ENCODE measurements at places on chromosomes 3 and 15.
A peak's percentile ranks its signal among the peaks of the same experiment; 100 is the strongest.

GRCh38 chr3:98583766-98584165 lies 9.6 kb downstream of the CPOX start:
- no peak for DNase-seq

- DNase-seq = no peak
These were observed 63.8 kb upstream of the EPHB3 start for GRCh38 chr3:184497804-184498203.

GRCh38 chr3:150737874-150738679 lies 24.9 kb downstream of the SIAH2 start:
- DNase-seq = no peak

DNA sequence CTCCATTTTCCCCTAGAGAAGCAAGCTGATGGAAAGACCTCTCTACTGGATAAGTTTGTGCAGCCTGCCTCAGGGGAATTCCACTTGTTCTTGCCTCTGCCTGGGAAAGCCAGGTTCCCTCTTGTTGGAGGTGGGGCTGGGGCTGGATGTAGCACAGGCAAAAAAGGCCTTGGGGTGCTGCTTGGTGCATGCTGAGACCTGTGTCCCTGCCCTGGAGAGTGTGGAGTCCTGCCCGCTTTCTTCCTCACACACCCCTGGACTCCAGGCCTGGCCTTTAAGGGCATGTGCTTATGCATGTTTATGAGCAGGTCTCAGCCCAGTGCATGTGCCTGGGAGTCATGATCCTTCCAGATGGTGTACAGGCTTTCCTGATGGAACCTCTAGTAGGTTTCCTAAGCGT lies 23.5 kb upstream of the JMJD7 start:
- DNase-seq = no peak

- DNase-seq = no peak
These were observed 8.2 kb upstream of the POLG start for GRCh38 chr15:89342840-89343239.

DNA sequence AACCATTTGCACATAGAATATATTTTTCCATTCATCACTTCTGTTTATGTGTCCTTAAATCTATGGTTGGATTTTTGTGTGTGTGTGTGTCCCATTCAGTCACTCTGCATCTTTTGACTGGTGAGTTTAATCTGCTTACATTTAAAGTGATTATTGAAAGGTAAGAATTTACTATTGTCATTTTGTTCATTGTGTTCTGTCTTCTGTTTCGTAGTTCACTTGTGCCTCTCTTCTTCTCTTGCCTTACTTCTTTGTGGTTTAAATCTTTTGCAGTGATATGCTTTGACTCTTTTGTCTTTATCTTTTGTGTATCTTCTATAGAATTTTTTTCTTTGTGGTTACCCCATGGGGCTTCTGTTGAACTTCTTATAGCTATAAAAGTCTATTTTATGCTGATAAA lies 166.3 kb upstream of the UBE3A start:
- no peak for DNase-seq

- DNase-seq = no peak
These were observed 252.5 kb upstream of the TGFBR2 start for GRCh38 chr3:30353711-30354467.

DNA sequence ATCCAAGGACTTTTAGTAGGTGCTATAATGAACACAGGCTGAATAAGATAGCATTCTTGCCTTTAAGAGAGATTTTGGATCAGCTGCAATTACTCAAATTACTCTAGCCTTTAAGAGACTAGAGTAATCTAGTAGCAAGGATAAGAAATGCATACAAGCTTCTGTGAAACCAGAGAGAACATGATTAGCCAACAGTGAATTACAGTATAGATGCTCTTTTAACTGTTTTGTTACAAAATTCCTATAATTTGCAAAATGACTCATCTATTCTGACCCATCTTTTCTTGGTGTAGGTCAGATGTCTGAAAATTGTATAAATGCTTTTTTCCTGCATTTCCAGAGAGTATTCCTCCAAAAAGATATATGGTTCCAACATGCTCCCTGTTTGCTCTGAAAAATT lies 66.9 kb downstream of the CEP63 start:
- no peak for DNase-seq

GRCh38 chr3:112366522-112366921 lies 33.6 kb downstream of the CD200 start:
- no peak for DNase-seq

- DNase-seq = no peak
These were observed 118.8 kb downstream of the LPP start for GRCh38 chr3:188272481-188273372.

GRCh38 chr3:122697952-122698620 lies 17.4 kb downstream of the PARP14 start:
- DNase-seq = no peak

DNA sequence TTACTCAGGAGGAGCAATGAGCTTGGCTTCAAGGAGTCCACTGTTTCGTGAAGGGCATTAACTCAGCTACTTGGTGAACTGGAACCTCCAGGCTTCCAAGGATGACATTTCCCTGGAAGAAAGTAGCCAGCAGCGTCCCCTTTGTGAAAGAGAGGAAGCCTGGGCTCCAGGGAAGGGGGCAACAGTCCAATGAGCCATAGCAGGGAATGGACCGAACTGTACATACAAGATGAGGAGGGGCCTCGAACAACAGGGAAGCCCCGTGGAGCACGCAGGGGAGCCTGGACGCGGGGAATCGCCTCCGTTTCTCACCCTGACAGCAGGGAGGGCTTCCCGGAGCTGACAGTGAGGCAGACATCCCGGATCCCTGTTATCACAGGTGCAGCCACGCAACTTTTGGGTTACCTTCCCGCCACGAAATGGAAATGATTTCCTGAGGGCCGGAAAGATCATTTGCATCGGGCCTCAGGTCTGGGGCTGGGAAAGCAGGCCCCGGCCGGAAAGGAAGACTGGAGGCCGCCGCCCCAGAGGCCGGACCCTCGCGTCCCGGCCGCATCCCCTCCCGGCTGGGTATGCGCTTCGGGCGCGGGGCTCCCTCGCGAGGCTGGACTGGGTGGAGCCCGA lies 475 bp upstream of the SPINT1 start:
- no peak for DNase-seq

DNA sequence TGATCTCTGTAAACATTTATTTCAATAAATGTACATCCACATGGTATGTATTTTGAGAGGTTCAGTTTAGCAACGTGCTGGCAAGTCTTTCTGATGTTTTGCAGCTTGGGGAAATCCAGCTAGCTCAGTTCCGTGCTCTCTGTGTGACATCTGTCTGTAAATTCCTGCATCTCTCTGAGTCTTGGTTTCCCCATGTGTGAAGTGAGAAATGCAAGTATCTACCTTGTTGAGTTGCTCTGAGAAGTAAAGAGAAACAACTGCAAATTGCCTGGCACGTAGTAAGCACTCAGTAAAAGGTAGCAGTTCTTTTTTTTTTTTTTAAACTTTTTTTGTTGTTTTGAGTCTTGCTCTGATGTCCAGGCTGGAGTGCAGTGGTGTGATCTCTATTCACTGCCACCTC lies 30.2 kb upstream of the MORF4L1 start:
- DNase-seq = no peak

GRCh38 chr3:100641471-100642032 lies 32.2 kb downstream of the ADGRG7 start:
- no peak for DNase-seq

- no peak for DNase-seq
These were observed 55.2 kb upstream of the GBE1 start for GRCh38 chr3:81816473-81817250.

GRCh38 chr3:123346021-123346420 lies 102.9 kb downstream of the ADCY5 start:
- DNase-seq = peak; percentile 32

DNA sequence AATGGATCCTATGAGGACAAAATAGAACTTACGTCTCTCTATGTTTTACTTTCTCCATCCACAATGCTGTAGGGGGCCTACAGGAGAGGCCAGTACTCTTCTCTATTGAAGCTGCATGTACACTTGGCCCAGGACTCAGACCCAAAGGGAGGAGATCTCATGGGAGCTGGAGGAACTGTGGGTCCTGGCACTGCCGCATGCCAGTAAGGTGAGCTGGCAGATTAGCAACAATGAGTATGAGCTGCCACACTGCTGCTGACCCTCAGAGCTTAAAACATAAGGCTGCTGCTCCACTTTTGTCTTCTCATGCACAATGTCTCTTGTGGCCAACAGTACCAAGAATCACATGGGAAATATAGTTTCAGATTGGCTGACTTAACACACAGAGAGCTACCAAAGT lies 57.8 kb upstream of the TBC1D5 start:
- DNase-seq = no peak

DNA sequence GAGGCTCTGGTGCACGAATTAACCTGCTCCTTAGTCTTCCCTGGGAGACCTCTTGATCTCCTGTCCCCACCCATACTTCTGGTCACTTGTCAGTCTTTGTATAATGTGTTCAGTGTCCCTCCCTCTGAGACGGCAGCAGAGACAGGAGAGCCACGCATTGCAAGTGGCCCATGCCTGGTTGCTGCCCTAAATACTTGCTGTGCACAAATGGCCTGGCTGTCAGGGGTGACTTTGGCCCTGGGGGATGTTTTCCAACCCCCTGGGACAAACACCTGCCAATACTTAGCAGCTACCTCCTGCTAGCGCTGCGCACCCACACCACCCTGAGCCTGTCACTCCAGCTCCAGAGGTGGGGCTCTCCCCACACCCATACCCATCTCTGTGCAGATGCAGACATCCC lies 17.2 kb downstream of the KLF13 start:
- no peak for DNase-seq

- DNase-seq = peak; percentile 73
These were observed at the start of gene SEMA3G for GRCh38 chr3:52444860-52445793. TSS of gene SEMA3G (minus strand) at chr3:52445103. CDS start at chr3:52445027, 76 bp downstream.

- no peak for DNase-seq
These were observed 15.3 kb downstream of the ACP3 start for GRCh38 chr3:132332508-132332907.

GRCh38 chr15:23924686-23925085 lies 237.6 kb upstream of the NDN start:
- no peak for DNase-seq

GRCh38 chr15:63035977-63036376 lies 6.6 kb upstream of the TPM1 start:
- DNase-seq = no peak

All from right forelimb (tissue), 1 donor.